ENCODE measurements at places on chromosomes 2 and 18. TPM values are rescaled to one million over a fixed set of nuclear protein-coding genes. Genes with fewer than 3 reads are reported as not detected.

The DSC2 gene
- 42.9 TPM for polyA plus RNA-seq

The SH2D6 gene
- polyA plus RNA-seq: 0.60 TPM

The SERPINB2 gene
- 0.14 TPM for polyA plus RNA-seq

The TLX2 gene
- 0.26 TPM for polyA plus RNA-seq

The IL1F10 gene
- not detected for polyA plus RNA-seq

The MBP gene
- polyA plus RNA-seq: 25.1 TPM

The ZNF385B gene
- 14.4 TPM for polyA plus RNA-seq

The PDE1A gene
- 19.7 TPM for polyA plus RNA-seq

The IL36A gene
- not detected for polyA plus RNA-seq

The AFF3 gene
- polyA plus RNA-seq: 18.3 TPM

The IL36G gene
- polyA plus RNA-seq: 0.05 TPM

The MSTN gene
- 2.1 TPM for polyA plus RNA-seq

The PSD4 gene
- polyA plus RNA-seq: 13.5 TPM

The CTDSP1 gene
- polyA plus RNA-seq: 153 TPM

All from right renal pelvis (tissue), 4 donors.